ENCODE measurements at places on chromosomes 5 and 9.

GRCh38 chr5:21173036-21173435, 1185.0 kb upstream of the CDH18 start:
- no peak for DNase-seq

DNA sequence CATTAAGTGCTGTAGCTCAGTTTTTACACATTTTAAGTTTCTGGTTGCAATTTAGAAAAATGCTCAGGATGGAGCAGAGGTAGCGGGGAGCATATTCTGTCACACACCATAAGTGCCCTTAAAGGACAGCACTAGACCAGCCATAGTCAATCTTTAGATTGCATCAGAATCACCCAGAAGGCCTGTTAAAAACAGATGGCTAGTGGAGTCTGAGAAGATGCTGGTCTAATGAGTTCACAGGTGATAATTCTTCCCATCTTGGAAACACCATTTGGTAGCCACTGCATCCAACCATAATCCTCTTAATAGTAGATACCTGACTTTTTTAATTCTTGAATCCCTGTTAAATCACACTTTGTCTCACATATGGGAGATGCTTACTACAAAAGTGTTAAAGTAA, 113.2 kb downstream of the CDH18 start:
- DNase-seq: no peak

DNA sequence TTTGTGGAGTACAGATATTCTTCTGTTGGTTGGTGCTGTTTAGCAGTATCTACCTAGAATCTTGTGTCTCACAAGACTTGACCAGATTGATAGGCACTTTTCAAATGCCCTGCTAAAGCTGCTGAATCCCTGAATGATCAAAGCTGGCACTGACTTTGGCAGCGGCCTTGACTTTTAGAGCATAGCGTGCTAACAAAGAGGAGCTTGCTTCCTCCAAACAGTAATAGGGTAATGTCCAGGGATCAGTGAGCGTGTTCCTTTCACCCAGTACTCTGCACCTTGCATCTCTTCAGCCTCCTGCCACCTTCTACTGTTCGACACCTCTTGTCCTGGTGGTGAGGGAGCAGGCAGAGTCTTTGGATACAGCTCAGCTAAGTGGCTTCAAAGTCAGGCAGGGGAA, 100.8 kb downstream of the IQGAP2 start:
- DNase-seq: no peak

DNA sequence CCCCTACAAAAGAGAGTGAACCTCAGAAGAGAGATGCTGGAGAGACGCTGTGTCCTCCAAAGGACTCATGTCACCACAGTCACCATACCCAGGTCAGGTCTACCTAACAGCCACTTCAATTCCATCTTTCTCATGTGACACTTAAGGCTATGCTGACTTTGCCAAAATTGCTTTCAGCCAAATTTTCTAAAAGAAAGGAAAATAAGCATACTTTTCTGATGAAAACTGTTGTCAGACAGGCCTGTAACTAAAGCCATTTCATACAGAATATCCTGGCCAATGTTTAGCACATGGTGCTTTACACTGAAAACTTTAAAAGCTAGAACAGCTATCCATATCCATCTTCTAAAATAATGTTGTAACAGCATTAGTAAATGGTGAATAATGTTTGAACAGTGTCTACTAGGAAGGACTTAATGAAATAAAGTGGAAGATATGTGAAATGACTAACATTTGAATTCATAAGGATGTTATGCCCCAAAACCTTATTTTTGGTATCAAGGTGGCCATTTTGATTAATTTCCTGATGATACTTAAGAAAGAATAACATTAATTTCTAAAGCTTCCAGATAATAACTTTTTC, 97.2 kb downstream of the NFIB start:
- DNase-seq: no peak

DNA sequence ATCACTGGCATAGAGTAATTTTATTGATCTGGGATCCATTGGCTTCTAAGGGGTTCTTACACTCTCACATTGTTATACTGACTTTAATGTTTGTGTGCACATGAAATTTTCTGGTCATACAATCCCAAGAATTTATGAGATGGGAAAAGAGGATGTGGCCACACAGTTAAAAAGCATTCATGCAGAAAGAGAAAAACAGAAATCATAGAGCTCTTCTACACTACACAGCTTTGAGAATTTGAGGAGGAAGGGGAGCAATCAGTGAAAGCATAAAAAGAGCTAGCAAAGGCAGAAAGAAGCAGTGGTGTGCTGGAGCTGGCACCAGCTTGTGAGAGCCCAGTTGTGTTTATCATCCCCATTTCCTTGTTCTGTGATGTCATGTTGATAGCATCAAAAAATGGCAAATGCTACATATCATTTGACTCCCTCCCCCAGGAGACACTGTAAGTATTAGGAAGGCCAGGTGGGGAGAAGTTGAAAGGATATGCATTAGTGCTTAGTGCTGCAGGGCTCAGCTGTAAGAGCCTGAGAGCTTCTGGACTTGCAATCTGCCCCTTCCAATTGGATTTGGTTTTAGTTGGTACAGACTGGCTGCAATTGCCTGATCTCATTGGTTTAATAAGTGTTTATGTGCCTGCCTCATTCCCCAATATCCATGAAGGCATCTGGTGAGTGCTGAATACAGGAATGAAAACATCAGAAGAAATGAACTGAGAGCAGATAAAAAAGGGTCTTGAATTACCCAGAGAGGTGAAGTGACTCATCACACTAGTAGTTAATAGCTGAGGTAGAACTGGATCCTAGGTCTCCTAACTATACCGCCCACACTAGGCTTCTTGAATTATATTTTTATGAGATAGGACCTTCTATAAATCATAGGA, 30.9 kb downstream of the RHOBTB3 start:
- DNase-seq: no peak

GRCh38 chr5:171492781-171493180, 73.3 kb downstream of the FGF18 start:
- no peak for DNase-seq

GRCh38 chr9:27675354-27675753, 102.1 kb upstream of the C9orf72 start:
- no peak for DNase-seq

DNA sequence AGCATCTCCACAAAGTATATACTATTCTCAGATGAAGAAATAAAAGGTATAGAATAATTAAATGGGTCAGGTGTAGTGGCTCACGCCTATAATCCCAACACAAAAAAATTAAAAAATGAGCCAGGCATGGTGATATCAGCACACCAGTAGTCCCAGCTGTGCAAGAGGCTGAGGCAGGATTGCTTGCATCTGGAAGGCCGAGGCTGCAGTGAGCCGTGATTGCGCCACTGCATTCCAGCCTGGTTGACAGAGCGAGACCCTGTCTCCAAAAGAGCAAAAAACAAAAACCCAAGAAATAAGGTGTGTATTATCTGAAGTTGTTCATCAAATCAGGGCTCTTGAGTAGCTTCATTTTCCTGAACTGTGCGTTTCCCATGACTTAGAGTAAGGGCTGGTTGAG, 83.2 kb upstream of the MYO10 start:
- no peak for DNase-seq

DNA sequence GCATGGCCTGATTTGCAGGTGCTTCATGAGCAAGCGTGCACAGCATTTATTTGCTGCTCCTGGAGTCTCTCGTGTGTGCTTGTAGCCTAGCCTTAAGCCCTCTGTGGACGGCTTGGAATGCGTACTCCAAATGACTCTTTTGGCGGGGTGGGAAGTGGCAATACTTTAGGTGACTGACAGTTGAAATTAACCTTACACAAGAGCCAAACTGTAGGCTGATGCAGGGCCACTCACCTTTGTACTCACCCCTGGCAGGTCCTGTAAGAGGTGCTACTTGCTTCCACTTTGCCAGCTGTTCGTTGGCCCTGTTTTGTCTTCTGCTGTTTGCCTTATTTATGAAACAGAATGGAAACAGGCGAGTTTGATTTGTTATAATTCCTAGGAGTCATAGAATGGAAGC, 22.9 kb downstream of the TENT4A start:
- DNase-seq: no peak

DNA sequence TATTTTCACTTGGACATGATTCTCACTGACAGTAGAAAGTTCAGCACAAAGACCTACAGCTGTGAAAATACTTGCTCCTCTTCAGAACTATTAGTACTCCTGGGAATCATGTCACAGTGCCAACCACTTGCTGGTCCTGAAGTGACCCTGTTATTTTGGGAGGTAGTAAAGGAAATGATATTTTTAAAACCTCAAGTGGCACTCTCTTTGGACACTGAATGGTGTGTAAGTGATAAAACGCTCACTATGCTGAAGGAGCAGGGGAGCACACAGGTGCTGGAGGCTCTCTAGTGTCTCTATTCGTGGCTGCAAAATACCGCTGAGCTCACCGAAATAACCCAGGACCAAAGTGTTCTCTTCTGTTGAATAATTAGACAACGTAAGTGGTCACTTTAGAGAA, 76.9 kb upstream of the SPATA31D4 start:
- no peak for DNase-seq

GRCh38 chr9:137117269-137117731, 2.8 kb upstream of the DPP7 start:
- no peak for DNase-seq

- DNase-seq: no peak
Observed at GRCh38 chr9:93613791-93614190, 37.4 kb downstream of the PHF2 start.

- DNase-seq: no peak
Observed at GRCh38 chr5:61290791-61291210, 41.3 kb upstream of the ZSWIM6 start.

GRCh38 chr9:9998491-9999287, 614.1 kb downstream of the PTPRD start:
- no peak for DNase-seq

DNA sequence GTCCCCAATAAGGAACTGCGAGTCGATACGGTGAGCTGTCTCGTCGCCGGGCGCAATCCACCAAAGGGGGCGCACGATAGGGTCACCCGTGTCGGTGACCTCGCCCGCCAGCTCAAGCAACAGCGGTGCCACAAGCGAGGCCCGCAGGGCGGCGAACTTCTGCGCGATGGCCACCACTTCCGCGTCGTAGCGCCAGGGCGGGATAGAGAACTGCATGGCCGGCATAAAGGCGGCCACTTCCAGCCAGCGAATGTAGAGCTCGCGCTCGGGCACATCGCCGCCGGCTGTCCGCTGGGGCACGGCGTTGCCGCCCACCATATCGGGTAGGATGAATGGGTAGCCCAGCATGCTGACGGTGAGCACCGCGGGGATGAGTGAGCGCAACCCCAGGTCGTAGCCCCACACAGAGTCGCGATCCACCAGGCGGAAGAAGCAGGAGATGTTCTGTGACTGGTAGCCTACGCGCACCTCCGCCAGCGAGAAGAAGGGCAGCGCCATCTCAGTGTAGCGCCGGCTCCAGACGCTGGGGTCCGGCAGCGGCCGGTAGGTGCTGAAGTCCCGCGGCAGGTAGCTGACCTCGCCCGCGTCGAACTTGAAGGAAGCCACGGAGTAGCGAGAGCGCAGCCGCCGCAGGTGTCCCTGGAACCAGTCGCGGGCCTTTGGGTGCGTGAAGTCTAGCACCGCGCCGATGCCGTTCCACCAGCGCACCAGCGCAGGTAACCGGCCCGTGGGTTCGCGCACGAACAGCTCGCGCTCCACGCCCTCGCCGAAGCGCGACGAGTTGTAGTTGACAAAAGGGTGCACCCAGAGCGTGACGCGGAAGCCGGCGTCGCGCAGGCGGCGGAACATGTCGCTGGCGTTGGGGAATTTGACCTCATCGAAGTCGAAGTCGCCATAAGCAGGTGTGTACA, 5.5 kb downstream of the MYORG start:
- no peak for DNase-seq

- DNase-seq: peak; percentile 55
Observed at GRCh38 chr5:132099076-132099748, 25.6 kb downstream of the CSF2 start.

GRCh38 chr5:64707191-64707590, 16.9 kb downstream of the SHISAL2B start:
- no peak for DNase-seq

GRCh38 chr5:77881528-77881927, 105.4 kb upstream of the TBCA start:
- no peak for DNase-seq

DNA sequence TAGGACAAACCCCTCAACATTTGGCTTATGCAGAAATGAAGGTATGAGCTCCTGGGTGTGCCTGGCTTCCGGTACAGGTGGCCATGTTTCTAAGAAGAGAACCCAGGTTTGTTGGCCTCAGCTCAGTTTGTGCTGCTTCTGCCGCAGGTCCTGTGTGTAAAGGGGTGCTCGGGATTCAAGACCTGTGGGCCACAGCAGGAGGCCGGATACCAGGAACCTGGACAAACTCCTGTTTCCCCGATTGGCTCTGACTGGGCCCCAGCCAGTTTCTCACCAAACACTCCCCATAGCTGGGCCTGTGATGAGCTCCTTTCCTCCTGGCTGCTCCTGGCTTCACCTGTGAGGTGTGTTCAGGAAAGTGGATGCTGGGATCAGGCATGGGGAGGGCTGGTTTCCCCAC, 271.2 kb upstream of the IRX2 start:
- DNase-seq: no peak

DNA sequence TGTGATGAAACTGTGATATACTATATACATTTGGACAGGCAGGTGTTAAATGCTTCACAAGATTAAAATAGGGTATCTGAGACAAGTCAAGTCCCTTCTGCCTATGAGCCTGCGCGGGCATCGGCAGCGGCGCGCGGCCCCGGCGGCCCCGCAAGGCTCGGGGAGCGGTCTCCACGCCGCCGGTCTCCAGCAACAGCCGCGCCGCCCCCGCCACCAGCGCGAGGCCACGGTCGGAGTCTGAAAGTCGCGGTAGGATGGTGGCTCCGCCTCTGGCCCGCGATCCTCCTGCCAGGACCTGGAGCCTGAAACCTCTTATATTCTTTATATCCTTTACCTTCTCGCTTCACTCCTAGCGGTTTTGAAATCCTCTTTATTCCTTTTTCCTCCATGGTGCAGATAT, 99.4 kb downstream of the INSL6 start:
- DNase-seq: no peak

GRCh38 chr5:133236541-133236951, 184.7 kb downstream of the HSPA4 start:
- DNase-seq: no peak

GRCh38 chr5:141150224-141150992, 551 bp downstream of the PCDHB6 start:
- DNase-seq: no peak

DNA sequence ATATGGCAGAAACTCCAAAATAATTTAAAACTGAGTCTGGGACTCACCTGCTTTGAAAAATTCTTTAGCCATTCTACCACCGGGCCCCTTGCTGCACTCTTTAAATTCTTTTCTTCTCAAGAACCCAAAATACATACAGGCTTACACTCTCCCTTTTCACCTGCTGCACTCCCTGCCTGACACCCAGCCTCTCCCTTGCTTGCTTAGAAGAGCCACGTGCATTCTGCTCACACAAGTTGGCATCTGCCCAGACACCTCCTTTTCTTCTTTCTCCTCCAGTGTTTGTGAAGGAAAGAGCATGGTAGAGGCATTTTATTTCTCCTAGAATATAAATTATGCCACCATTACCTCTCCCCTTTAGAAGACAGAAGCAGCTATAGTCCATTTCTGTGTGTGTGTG, 39.0 kb upstream of the AOPEP start:
- DNase-seq: no peak

Measured in activated T-helper 1 cell treated with anti-CD3 and anti-CD28 coated beads, Interleukin-2, amount 50 U/mL, for 16 hours (primary cell).